CD4-positive, alpha-beta T cell treated with Interleukin-17A for 1 hour (primary cell): ENCODE measurements at places on chromosomes 16 and 17.
A peak's percentile ranks its signal among the peaks of the same experiment; 100 is the strongest.

DNA sequence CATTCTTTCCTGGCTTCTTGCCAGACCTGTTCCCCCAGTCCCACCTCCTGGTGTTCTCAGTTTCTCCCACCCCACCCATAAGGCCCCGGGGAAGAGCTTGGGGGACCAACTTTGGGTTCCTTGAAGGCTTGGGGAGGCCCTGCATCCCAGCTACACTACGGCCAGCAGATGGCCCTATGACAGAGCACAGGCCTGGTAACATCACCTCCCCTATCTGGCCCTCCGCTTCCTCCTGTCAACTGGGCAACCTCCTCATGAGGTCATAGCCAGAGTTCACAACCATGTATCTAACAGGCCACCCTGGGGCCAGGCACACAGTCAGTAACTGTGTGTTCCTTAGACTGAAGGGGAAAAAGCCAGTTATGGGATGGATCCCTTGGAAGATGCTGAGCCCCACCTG lies 31.4 kb downstream of the MYO15A start:
- DNase-seq = no peak

- no peak for DNase-seq
These were observed 16.5 kb downstream of the KATNIP start for GRCh38 chr16:27566417-27566816.

DNA sequence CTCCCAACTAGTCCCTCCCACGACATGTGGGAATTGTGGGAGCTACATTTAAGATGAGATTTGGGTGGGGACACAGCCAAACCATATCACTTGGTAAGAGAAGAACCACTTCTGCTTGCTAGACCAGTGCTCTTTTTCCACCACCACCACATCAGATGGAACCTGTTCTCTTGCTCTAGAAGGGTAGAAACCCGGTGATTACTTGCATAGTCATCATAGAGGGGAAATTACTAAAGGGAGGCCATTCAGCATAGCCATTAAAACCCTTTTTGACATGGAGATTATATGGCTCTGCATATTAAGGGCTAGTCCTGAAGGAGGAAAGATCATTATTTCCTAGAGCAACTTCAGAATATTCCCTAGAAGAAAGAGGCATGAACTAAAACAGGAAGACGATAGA lies 1188.0 kb downstream of the CDH11 start:
- DNase-seq = no peak

GRCh38 chr16:87012954-87013938 lies 303.9 kb downstream of the C16orf95 start:
- no peak for DNase-seq

- no peak for DNase-seq
These were observed 205.4 kb upstream of the KCNJ16 start for GRCh38 chr17:69869667-69870066.

DNA sequence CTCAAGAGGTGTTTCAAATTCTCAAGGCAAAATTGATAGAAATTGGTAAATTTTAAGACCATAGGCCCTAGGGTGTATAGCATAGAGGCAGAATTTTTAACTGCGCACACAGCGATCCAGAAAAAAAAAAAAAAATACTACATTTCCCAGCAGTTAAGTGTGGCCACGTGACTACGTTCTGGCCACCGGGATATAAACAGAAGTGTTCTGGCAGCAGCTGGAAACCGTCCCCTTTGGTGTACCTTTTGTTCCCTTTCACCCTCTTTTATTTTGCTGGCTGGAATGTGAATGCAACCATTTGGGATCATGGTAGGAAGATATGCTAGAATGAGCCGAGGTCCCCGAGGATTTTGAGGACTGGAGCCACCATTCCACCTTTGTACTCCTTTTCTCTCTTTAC lies 52.7 kb upstream of the AKAP1 start:
- no peak for DNase-seq

GRCh38 chr16:51149721-51150164 lies 1.3 kb downstream of the SALL1 start:
- no peak for DNase-seq

- DNase-seq = no peak
These were observed 25.9 kb downstream of the NMT1 start for GRCh38 chr17:45086865-45087503.

GRCh38 chr17:76585033-76585648 lies 519 bp downstream of the ST6GALNAC2 start:
- no peak for DNase-seq

DNA sequence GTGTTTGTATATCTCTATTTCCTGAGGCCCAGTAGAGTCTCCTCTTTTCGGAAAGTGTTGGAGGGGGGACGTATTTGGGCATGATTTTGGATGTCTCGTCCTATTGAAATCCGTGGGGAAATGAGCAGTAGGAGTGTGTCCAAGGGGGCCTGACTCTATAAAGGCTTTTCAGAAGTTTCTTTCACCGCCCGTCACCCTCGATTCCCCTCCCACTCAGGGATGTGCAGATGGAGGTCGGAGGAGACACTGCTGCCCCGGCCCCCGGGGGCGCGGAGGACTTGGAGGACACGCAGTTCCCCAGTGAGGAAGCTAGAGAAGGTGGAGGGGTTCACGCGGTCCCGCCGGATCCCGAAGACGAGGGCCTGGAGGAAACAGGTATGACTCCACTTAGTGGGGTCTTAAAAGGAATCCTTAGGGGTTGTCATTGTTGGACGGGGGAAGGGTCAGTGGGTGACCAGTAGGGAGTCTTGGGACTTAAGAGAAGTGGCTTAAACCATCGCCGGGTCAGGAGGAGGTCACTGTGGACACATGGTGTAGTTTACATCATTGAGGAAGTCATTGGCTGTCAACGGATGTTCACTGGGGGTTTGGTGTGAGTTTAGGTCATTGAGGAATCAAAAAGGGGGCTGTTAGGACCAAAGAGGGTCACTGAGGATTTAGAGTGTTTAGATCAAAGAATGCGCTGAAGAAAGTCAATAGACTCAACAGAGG lies 424 bp downstream of the MON1B start:
- peak; percentile 46 for DNase-seq

GRCh38 chr17:7419819-7420610 lies at the start of gene SPEM1:
Gene SPEM1 (plus strand): TSS chr17:7420324. CDS start chr17:7420385, 61 bp downstream.
- no peak for DNase-seq

- DNase-seq = peak; percentile 21
These were observed 2.3 kb downstream of the UBB start for GRCh38 chr17:16383216-16383615.

DNA sequence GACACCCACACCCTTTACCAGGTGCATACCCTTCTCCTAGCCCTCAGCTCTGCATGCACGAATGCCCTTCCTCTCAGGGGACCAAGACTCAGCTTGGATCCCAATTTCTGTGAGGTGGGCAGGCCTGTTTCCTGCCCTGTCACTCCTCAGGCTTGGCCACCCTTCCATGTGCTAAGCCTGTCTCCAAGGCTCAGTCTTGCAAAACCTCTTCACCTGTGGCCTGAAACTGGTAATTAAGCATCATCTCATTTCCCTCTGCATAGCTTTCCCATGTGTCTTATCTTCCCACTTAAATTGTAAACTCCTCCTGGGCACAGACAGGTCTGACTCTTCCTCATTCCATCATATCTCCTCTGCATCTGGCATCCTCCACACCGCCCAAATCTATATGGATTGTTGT lies 31.0 kb upstream of the SMPD3 start:
- no peak for DNase-seq

- DNase-seq = no peak
These were observed 73.6 kb downstream of the PPM1E start for GRCh38 chr17:58829172-58829637.

GRCh38 chr16:51157698-51158097 lies 6.6 kb upstream of the SALL1 start:
- no peak for DNase-seq

DNA sequence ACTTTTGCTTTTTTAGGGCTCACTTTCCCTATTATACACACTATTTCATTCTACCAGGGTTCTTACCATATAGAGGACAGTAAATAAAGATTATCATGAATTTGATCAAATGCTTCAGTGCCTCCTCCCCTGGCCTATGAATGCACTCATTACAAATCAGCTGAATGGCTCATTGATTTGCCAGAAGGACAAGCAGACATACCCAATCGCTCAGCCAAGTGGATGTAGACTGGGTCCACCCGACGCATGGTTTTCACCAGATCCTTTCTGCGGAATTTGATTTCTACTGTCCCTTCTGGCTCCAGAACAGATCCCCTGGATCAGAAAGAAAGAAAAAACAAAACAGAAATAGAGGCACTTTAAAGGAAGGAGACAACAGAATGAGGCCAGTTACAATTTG lies 162.6 kb downstream of the AATF start:
- no peak for DNase-seq
